ENCODE measurements at places on chromosomes 4 and X.

- no peak for DNase-seq
Measured at GRCh38 chrX:133813971-133814370, 171.4 kb downstream of the GPC3 start.

DNA sequence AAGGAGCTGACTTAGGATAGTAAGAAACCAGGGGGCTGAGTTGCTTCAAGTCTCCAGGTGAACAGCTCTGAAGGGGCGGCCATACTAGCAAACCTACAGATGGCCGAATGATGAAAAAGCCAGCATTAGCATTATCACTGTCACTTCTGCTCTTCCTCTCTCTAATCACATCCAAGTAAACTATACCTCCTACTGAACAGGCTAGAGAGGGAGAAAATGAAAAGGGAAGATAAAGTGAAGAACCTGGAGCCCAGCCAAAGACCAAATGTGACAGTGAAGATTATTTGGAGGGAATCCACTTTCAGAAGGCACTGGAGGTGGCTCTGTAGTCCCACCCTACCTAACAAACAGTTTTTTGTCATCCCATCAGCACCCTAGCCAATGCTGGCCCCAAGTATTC is 50.4 kb upstream of the PRPS1 start:
- DNase-seq, result no peak

DNA sequence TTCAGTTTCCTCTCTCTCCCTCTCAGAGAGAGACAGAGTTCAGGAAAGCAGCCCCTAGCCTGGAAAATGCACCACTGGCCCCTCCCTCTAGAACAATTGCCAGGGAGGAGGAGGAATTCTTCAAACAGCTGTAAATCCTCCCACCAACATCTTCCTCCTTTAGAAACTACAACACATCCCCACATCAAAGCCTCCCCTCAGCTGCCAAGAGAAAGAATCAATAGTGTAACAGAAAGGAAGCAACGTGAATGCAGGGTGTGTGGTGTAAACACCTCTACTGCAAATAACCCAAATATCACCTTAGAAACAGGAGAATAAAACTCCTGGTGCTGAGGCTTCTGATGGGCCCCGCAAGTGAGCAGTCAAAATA is 249.9 kb upstream of the GATB start:
- no peak for DNase-seq

GRCh38 chrX:49695276-49696180 is at the start of gene PAGE1:
Gene PAGE1 (minus strand): TSS chrX:49695984. CDS start chrX:49694770, 1,214 bp downstream.
- DNase-seq, result no peak

DNA sequence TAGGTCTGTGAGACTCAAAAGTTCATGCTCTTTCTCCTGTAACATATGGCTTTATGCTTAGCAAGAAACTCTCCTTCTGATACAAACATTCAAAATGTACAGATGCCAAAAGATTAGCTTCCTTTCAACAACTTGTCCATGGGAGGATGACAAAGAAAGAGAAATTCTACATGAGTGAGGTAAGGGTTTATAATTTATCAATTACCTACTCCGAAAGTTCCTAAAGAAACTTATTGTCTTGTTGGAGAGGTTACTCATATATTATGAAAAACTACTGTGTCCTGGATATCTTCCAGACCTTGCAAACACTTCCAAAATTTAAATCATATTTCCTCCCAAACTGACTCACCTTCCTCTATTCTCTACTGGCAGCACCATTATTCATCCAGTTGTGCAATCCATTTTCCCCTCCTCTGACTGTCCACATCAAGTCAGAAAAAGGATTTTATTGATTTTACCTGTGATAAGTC is 65.1 kb downstream of the ENPEP start:
- no peak for DNase-seq

GRCh38 chr4:65193985-65194384 is 476.3 kb downstream of the EPHA5 start:
- DNase-seq, result no peak

GRCh38 chr4:3766785-3767569 is 792 bp downstream of the ADRA2C start:
- DNase-seq, result peak; percentile 80

DNA sequence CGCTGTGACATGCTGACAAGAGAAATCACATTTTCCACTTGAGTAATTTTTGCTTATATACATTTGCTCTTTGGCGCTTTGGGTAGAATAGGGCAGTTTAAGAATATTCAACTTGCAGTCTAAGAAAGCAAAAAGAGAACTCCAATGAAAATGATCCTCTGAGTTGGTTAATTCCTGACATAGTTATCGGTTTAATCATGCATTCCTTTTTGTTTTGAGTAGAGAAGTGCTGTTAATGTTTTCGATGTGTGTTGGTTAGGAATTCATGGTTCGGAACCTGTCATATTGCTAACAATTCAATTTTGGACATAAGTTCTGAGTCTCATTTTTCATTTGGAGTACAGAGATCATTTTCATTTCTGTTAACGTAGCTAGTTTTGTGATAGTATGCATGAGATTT is 700.6 kb upstream of the PITX2 start:
- DNase-seq, result no peak

- DNase-seq, result no peak
Measured at GRCh38 chr4:35315419-35315818, 928.9 kb downstream of the ARAP2 start.

DNA sequence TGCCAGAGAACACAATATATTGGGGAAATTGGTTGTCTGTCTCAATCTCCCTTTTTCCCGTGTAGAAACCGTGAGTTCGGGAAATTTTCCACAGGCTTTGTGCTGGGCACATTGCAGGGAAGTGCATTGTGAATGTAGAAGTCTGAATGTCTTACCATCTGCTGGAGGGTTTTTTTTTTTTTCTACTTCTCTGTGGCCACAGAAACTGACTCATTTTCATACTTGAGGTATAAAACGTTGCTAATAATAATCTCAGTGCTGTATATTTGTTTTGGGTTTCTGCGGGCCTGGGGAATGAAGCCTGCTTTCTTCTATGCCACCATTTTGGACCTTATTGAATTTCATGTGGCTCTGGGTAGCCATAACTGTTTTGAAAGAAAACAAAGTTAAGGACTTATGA is 1001.2 kb downstream of the STIM2 start:
- DNase-seq, result no peak

DNA sequence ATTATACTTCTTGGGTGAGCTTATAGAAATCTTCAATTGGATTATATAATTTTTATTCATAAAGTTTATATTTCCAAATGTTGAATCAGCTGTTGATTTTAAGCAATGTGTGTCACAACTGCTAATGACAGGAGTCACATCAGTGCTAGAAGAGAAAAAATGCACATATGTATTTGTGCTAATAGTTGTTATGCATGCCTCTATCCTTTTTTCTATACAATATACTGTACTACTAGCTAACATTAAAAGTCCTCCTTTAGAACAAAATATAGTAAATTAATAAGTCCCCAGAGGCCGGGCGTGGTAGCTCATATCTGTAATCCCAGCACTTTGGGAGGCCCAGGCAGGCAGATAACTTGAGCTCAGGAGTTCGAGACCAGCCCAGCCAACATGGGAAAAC is 23.7 kb upstream of the HNRNPD start:
- DNase-seq, result no peak

- no peak for DNase-seq
Measured at GRCh38 chr4:85039526-85039925, 73.0 kb upstream of the WDFY3 start.

GRCh38 chr4:170374770-170375169 is 285.0 kb upstream of the AADAT start:
- DNase-seq, result peak; percentile 50

DNA sequence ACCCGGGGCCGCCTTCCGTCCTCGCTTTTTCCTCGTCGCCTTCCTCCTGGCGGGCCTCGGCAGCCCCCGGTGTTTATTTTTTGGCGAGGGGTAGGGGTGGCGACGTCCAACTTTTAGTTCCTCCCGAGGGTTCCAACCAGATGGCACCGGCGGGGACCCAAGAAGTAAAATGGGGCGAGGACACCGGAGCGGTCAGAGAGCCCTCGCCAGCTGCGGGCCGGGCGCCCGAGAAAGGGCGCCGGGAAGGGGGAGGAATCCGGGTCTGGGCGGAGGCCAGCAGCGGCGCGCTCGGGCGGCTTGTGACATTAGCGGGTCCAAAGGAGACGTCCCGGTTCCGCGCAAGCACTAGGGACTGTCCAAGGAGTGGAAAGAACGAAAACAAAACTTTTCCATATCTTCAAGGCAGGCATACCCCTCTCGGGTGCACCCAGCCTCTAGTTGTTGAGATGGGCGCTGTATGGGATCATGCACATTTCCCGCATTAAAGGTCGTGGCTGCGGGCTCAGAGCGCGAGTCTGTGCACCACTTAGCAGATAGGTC is 691 bp upstream of the USP46 start:
- DNase-seq, result peak; percentile 2

- DNase-seq, result no peak
Measured at GRCh38 chrX:123464709-123465108, 268.1 kb downstream of the THOC2 start.

- no peak for DNase-seq
Measured at GRCh38 chr4:17662694-17663093, 48.3 kb downstream of the MED28 start.

DNA sequence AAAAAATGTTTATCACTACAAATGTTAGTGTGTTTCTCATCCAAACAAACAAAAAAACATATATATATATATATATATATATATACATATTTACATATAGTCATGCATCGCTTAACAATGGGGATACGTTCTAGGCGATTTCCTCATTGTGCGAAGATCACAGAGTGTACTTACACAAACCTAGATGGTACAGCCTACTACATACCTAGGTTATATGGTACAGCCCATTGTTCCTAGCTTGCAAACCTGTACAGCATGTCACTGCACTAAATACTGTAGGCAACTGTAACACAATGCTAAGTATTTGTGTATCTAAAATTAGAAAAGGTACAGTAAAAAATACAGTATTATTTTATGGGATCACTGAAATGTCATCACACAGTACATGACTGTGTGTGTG is 16.4 kb upstream of the TMSB4X start:
- DNase-seq, result no peak

- DNase-seq, result no peak
Measured at GRCh38 chrX:124263743-124264142, 68.7 kb upstream of the TEX13D start.

- peak; percentile 30 for DNase-seq
Measured at GRCh38 chrX:149521438-149521837, 16.3 kb upstream of the IDS start.

DNA sequence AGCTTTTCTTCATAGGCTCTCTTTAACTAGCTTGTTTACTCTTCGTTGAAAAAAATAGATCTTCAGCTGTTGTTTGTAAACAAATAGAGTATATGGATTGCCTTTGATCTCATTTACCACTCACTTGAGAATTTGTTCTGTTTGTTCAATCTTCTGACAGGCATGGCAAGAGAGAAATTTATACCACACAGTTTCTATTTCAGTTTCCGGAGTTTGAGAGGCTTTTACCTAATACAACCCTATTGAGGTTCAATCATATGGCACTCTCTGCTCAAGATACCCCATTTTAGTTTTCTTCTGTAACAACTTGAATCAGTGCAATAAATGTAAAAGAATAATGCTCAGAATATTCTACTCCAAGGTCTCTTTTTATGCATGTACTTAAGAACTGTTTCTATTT is 148.0 kb downstream of the EMCN start:
- no peak for DNase-seq

GRCh38 chr4:183783991-183784553 is 121.0 kb upstream of the STOX2 start:
- no peak for DNase-seq

- DNase-seq, result no peak
Measured at GRCh38 chr4:130689181-130689580, 1593.2 kb downstream of the C4orf33 start.

DNA sequence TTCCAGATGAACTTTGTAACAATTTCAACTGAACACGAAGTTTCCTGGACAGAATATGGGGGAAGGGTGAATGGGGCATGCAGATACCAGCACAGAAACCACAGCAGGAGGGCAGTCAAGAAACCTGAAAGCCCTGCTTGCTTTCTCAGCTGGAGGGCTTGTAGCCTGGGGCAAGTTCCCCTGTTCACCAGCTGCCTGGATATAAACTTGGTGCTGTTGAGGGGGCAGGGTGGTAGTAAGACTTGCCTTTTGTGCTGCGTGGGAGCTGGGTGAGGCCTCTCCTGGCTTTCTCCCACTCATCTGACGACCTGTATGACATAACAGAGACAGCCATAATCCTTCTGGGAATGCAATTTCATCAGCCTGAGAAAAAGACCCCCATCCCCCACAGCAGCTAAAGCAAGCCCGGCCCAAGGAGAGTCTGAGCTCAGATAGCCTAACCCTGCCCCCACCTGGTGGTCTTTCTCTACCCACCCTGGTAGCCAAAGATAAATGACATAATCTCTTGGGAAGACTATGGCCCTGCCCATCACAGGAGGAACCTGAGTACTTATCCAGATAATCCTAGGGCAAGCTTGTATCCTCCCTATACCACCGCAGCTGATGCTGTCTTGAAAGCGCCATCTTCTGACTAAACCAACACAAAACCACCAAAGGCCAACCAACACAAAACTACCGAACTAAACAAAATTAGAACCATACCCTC is 234.3 kb downstream of the LAS1L start:
- peak; percentile 6 for DNase-seq

DNA sequence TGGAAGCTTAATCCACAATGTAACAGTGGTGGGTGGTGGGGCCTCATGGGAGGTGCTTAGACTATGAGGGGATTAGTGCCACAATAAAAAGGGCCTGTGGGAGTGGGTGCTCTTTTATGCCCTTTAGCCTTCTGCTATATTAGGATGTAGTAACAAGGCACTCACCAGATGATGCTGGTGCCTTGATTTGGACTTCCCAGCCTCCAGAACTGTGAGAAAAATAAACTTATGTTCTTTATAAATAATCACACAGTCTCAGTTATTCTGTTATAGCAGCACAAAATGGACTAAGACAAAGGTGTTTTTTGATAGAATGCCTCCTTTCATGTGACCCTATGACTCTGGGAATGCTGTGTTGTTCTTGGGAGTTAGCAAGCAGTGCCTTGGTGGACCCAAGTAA is 89.8 kb downstream of the STIM2 start:
- no peak for DNase-seq

DNA sequence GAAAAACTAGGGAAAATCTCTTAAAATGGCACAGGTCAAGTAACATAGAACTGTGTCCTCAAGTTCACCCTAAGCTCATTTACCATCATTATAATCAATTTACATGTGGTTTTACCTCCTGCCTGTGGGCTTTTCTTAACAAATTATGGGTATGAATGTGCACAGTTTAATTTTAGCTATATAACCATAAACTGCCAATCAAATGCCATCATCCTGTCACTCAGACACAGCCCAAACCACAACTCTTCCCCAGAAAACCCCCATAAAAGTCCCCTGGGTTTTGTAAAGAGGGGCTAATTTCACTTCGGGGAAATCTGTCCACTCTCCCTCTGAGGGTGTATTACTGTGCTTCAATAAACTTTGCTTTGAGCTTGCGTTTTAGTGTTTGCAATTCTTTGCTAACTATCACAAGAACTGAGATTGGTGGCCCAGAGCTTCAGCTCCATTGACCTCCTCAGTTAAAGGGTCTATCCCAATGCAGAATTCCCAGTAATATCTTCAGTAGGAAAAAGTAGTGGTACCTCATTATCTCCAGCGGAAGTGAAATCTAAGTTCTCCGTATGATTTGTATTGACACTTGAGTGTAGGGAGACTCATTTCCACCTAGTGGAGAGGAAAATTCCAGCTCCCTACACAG is 394.6 kb downstream of the SPOCK3 start:
- DNase-seq, result no peak

All from NCI-H82 (cell line).